ENCODE measurements at places on chromosomes 2 and 18.
A peak's percentile ranks its signal among the peaks of the same experiment; 100 is the strongest.

- no peak for ATAC-seq
Observed at GRCh38 chr2:196640031-196640548, 575 bp downstream of the CCDC150 start.

DNA sequence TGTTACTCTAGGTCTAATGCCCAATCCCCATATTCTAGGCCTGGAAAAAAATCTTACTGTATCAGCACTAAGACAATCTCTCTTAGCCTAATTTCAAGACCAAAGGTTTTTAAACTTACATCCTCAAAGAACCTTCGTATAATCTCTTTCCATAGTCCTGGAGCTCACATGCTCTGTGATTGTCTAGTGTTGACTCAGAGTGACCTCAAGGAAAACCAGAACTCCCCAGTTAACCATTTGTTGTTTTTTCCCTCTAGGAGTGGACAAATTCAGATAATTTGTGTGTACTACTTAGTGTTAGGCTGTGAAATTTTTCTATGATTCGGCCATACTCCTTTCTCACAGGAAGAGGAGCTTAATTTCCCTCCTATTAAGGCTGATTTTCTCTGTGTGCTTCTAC lies 536.1 kb downstream of the SLC4A3 start:
- ATAC-seq: no peak

- ATAC-seq: no peak
Observed at GRCh38 chr2:172296267-172297046, 130.9 kb upstream of the ITGA6 start.

GRCh38 chr18:44128365-44128764 lies 552.3 kb upstream of the SETBP1 start:
- no peak for ATAC-seq

DNA sequence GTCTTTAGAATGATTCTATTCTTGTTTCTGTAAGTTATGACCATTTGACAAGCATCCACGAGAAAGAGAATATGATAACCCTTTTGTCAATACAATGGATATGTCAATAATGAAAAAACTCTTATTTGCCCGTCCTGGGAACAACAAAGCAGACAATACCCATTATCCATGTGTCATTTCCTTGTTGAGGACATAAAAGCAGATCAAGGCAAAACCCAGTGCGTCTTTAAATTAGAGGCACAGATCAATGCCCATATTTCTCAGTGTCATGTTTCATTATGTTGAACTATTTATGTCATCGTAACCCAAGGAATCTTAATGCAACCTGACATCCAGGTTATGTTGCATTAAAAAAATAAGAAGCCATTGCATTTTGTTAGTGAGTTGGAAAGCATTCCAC lies 365.0 kb upstream of the CELF4 start:
- ATAC-seq: no peak

- ATAC-seq: no peak
Observed at GRCh38 chr2:172639256-172639655, 83.4 kb downstream of the PDK1 start.

DNA sequence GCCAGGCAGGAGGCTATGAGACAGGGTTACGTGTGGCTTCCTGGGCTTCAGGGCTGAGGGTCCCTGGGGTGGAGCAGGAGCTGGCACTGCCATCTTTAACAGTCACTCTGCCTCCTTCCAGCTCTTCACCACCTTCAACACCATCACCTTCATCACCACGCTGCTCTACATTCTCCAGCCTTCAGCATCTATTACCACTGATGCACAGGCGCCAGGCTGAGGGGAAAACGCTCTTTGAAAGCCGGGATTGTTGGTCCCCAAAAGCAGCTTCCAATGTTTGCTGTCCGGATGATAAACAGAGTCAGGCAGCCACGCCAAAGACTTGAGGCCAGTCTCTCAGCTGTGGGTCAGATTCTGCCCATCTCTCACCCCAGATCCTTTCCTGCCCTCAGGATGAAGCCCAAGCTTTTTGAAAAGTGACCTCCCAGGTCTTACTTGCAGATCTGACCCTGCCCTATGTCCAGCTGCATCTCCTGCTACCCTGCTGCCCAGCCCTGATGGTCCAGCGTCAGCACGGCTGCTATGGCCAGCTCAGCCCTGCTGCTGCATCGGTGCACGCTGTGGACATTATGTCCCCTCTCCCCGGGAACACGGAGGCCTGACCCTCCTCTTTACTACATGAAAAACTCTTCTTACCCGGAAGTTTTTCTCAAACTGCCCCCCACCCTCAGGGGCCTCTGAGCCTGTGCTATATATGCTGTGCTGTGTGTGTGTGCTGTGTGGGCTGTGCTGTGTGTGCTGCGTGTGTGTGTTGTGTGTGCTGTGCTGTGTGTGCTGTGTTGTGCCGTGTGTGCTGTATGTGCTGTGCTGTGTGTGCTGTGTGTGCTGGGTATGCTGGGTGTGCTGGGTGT lies 31.2 kb upstream of the MAL start:
- peak; percentile 13 for ATAC-seq

GRCh38 chr2:96683307-96683706 lies 40.7 kb downstream of the FER1L5 start:
- no peak for ATAC-seq

GRCh38 chr2:133489641-133490410 lies 78.4 kb downstream of the NCKAP5 start:
- no peak for ATAC-seq

DNA sequence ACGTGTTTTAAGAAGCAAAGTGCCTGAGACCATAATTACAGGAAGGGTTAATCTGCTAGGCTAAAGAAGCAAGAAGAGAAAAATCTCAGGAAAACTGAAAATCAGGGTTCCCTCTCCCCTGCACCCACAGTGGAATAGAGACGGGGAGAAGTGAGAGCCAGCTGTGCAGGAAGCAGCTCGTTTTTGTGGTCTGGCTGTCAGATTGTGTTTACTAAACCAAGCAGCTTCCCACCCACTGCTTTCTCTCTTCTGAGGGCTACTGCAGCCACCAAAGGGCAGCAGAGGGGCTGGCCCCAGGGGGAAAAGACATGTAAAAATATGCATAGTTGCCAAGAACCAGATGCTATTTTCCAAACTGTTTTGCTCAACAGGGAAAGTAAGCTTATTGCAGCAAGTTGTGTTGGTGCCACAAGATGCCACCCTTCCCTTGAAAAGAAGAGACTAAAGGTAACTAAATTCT lies 72.6 kb upstream of the THUMPD2 start:
- no peak for ATAC-seq

GRCh38 chr2:236915726-236916125 lies 170.0 kb upstream of the COPS8 start:
- no peak for ATAC-seq

DNA sequence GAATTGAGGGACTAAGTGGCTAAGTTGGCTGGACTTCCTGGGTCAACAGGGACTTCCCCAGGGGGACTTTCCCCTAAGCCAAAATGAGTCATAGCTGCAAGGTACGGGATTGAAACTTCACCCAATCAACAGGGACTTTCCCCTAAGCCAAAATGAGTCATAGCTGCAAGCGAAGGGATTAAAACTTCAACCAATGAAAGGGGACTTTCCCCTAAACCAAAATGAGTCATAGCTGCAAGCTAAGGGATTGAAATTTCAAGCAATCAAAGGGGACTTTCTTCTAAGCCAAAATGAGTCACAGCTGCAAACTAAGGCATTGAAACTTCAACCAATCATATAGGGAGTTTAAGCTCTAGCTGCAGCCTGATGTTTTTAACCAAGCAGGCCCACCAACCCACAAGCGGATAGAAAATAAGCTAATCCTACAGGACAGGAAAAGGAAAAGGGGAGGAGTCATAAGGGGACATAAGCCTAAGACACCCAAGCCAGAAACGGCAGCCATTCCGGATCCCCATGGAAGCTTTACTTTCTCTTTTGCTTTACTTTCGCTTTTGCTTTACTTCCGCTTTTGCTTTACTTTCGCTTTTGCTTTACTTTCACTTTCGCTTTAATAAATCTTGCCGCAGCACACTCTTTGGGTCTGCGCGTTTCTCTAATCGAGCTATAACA lies 1375.4 kb upstream of the CELF4 start:
- ATAC-seq: peak; percentile 71

GRCh38 chr2:62858231-62858832 lies 152.8 kb downstream of the EHBP1 start:
- no peak for ATAC-seq

DNA sequence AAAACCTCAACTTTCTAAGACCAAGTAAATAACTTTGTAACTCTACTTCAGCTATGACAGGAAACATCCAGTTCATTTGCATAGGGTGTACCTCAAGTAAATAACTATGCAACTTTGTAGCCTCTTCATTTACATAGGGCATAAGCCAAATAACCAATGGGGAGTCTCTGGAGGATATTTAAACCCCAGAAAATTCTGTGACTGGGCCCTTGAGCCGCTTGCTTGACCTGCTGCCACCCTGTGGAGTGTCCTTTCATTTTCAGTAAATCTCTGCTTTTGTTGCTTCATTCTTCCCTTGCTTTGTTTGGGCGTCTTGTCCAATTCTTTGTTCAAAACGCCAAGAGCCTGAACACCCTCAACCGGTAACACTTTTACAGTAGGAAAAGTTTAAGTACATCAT lies 1112.7 kb upstream of the NRXN1 start:
- ATAC-seq: no peak

GRCh38 chr2:239929504-239929903 lies 95.6 kb downstream of the NDUFA10 start:
- no peak for ATAC-seq

- ATAC-seq: no peak
Observed at GRCh38 chr18:25737710-25738311, 352.6 kb downstream of the SS18 start.

DNA sequence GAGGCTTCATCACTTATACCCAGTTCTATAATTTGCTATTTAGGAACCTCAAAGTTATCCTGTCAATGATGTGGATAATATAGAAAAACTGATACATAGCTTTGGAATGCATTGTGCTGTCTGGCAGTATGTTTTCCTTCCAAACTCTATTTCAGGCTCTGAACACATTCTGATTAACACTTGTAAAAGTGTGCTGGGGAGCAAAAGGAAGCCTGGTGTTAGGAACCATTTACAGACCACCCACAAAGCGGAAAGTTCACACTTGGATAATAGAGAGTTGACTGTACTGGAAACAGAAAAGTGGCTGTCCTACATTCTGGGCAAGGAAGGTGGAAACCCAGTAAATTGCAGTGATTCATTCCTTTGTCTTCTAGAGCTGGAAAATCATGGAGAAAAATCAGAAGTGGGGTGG lies 114.5 kb upstream of the ZFP36L2 start:
- ATAC-seq: no peak

- no peak for ATAC-seq
Observed at GRCh38 chr2:222330910-222331309, 32.1 kb upstream of the PAX3 start.

GRCh38 chr2:109499566-109499965 lies 114.2 kb downstream of the SEPTIN10 start:
- no peak for ATAC-seq

DNA sequence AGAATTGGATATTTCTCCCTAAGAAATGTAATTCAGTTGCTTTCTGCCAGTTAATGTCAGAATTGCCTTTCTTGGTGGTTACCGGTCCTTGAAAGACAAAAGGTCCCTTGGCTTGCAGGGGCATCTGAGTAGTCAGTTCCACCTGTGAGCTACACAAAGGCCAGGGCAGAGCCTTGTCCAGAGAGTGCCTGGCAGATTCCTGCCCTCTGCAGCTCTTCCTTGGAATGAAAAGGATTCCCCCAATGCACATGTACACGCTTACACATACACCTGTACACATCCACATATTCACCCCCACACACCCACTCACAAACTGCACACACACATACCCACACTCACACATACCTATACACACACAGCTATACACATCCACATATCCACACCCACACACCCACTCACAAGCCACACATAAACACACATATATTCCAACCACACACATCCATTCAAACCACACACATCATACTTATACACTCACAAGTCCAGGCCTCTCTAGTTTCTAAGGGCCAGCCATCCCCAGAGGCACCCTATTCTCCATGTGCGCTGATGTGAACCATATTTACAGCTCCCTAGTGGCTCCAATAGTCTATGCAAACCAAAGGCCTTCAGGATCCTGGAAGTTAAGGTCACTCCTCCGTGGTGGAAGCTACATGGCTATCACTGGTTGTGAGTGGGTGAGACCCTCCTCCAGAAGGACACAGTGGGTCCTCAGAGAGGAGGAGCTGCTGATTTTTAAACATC lies 9.6 kb downstream of the CYRIA start:
- no peak for ATAC-seq

- ATAC-seq: no peak
Observed at GRCh38 chr2:31213601-31214443, 3.5 kb downstream of the CAPN14 start.

DNA sequence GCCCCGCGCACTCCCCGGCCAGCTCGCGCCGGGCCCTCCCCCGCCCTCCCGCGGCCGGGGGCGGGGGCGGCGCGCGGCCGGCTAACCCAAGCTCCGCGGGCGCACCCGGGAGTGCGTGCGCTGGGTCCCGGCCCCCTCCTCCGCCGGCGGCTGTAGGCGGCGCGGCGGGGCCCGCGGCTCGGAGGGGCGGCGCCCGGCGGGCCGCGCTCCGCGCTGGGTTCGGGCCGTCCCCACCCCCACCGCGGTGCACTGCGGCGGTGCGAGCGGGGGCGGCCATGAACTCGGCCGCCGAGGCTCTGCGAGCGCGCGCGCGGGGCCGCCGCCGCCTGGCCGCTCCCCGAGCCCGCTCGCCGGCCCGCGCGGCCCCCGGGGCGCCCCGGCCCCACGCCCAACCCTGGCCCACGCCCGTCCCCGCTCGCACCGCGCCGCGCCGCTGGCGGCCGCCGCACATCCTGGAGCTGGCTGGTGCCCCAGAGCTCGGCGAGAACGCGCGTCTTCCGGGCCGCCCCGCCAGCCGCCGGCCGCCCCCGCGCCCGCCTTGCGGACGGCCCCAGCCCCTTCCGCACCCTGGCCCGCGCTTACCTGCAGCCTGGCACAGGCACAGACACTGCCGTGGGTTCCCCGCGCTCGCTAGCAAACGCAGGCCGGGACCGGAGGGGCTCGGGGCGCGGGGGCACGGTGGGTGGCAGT lies at the start of gene ZBTB14:
TSS of gene ZBTB14 (minus strand) at position 496 of the 690 bp plus-strand sequence. CDS start 2,480 bp downstream, outside the sequence.
- ATAC-seq: peak; percentile 50

DNA sequence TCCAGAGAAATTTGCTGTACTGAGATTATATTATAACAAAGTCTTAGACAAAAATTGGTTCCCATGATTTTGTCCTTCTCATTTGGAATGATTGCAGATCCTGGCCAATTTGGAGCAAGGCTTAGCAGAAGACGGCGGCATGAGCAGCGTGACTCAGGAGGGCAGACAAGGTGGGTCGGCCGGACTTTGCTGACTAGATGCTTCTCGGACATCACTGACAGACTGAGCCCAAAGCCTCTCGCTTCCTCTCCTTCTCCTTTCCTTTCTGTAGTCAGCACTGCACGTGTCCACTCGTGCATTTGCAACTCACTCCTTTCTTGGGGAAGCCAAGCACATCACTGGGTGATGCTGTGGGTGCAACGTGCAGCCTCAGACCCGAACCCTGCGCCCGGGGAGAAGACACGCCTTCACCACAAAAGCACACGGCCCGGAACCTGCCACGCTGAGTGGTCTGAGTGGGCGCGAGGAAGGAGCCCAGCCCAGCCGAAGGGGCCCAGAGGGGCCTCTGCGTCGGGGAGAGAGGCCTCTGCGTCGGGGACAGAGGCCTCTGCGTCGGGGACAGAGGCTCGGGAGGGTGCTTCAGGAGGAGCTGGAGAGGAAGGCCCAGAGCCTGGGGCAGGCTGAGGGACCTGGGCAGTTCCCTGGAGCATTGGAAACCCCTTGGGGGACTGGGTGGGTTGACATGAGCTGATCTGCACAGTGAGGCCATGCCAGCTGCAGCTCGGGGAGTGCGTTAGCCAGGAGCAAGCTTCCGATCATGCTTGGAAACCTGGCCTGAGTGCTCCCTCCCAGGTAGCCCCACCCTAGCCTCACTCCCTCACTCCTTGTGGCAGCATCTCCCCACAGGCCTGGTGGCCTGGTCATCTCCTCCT lies 61.6 kb downstream of the ADI1 start:
- no peak for ATAC-seq

- no peak for ATAC-seq
Observed at GRCh38 chr2:219634951-219635751, 7.7 kb downstream of the SLC4A3 start.

GRCh38 chr2:8623958-8624591 lies 57.8 kb upstream of the ID2 start:
- no peak for ATAC-seq
